T-helper 2 cell (primary cell): ENCODE measurements at places on chromosomes 1 and 21.

DNA sequence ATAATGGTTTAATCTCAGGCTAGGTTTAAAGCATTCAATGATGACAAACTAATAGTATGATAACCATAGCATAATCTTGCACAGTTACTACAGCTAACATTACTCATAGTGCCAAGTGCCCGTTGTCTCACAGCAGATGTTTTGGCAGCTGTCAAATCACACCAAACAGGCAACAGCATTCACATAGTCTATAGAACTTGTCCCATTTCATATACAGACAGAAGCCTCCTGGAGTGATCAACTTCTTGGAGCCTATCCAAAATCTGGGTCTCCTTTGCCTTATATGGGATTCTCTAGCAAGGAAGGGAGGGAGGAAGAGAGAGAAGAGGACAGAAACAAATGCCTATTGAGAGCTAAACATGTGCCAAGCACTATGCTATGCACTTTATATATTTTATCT lies 250.6 kb upstream of the ZP4 start:
- DNase-seq: no peak

DNA sequence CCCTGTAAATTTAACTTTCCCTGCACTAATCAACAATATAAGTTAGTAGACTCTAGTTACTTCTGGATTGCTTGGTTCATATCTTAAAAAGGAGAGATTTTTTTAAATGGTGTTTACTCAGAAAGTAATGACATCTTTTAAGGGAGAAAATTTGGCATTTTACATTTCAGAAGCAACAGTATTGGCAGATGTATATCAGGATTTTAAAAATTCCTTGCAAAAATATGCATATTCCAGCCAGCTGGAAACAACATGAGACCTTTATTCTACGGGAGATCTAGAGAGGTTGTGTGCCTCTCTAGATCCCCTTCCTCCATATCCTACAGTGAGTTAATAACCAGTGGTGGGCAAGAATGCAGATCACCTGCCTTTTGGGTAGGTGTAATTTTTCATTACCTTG lies 848.2 kb downstream of the USP25 start:
- no peak for DNase-seq

DNA sequence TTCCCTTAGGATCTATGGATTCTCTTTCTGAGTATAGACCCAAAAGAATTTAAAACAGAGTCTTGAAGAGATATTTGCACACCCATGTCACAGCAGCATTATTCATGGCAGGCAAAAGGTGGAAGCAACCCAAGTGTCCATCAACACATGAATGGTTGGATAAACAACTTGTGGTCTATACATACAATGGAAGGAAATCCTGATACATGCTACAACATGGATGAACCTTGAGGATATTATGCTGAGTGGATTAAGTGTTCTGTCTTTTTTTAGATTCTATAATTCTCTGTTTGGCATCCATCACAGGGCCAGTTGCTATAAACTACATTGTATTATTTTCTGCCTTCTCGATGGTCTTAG lies 39.8 kb downstream of the PTPN14 start:
- no peak for DNase-seq

GRCh38 chr1:188406636-188407035 lies 1577.9 kb downstream of the PLA2G4A start:
- DNase-seq: no peak

GRCh38 chr21:17386498-17386897 lies 126.3 kb upstream of the CXADR start:
- no peak for DNase-seq

DNA sequence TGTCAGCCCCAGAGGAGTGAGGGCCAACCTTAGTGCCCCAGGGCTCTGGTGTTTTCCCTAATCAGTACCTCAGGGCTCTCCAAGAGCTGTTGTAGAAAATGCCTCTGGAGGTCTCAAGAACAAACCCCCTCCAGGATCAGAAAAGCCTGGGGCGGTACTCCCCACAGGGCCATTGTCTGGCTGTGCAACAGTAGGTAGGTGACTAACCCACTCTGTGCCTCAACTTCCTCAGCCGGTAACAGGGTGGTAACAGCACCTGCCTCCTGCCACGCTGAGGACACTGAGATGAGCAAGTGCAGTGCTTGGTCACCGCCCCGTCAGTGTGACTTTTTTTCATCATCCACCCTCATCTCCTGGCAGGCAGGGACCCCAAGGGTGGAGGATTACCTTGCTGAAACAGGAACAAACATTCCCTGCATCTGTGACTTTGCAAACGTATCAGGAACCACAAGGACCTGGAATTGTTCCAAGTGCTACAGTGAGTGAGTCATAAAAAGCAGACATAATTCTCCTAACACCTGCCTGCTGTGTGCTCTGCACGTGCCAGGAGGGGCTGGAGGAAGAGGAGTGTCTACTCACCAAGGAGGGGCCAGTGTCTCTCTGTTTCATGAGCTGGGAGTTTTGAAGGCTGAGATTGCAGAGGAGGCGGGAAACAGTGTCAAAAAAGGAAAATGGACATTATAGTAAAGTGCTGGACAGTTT lies 440.8 kb downstream of the NPHP4 start:
- no peak for DNase-seq

DNA sequence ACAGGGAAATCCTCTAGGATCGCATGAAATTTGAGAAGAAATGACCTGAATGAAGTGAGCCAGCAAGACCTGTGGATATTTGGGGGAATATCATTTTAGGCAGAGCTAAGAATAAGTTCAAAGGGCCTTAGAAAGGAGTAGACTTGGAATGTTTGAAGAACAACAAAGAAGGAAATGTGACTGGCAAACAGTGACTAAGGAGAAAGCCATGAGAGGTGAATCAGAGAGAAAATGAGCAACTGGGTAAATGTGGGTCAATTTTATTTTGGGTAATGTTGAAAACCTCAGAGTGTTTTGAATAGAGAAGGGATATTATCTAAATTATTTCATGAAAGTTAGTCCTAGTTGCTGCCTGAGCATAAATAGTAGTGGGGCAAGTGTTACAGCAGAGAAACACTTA lies 672.8 kb downstream of the LMO4 start:
- DNase-seq: no peak

- DNase-seq: no peak
Observed at GRCh38 chr1:179142889-179143299, 61.0 kb downstream of the TOR3A start.

DNA sequence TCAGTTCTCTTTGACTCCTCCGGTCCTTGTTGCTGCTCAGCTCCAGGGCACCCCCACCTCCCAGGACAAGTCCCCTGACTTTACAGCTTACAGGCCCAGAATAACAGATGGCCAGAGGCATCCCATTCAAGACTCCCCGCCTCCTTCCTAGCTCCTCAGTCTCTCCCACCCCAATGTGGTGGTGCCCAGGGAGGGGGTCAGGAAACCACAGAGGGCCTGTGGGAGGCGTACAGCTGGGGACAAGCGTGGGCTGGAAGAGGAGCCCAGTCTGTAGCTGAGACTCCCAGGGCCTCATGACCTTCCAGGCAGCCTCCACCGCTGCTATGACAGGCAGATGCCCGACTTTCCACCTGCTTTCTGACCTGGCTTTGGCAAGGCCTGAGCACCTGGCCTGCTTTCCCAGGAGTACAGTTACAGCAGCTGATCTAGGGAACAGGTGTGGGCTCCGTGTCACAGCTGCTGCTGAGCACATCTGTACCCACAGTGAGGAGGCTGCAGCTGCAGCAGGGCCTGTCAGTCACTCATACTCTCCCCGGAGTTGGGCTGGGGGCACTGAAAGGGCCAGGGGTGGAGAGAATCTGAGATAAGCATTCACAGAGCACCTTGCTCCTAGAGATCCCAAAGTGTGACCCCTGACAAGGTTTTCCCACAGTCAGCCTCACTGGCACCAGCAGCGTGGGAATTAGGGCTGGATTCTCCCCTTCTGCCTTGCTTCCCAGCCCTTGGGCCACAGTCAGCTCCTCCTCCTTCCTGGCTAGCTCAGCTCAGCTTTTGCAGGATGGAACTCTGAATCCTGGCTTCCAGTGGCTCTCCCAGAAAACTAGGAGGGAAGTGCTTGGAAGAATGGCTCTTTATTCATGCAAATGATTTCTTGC lies 7.1 kb upstream of the NAV1 start:
- no peak for DNase-seq

DNA sequence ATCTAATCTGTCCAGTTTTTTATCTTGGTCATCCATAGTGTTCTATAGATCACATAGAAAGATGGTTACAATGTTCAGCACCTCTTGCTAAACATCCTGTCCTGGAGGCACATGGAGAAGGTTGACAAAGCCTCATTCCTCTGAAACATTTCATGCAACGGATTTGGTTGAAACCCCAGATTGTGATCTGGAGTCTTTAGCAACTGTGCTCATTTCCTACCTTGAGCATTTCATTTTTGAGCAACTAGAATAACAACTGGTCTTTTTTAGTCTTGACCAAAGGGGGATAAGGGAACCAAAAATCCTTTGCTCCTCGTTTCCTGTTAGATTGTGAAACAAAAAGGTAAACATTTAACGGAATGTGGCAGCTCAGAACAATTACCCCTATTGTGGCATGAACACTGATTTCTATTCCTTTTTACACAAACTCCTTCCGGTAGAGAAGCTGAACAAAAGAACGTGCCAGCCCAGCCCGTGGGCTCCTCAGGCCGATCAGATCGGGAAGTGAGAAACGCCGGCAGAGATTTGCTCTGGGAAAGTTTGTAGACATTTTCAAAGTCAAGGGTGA lies 94.7 kb upstream of the ERRFI1 start:
- DNase-seq: no peak

GRCh38 chr1:230824919-230825721 lies 43.2 kb downstream of the C1orf198 start:
- DNase-seq: no peak

- DNase-seq: no peak
Observed at GRCh38 chr1:25091658-25092057, 140.6 kb downstream of the SYF2 start.

DNA sequence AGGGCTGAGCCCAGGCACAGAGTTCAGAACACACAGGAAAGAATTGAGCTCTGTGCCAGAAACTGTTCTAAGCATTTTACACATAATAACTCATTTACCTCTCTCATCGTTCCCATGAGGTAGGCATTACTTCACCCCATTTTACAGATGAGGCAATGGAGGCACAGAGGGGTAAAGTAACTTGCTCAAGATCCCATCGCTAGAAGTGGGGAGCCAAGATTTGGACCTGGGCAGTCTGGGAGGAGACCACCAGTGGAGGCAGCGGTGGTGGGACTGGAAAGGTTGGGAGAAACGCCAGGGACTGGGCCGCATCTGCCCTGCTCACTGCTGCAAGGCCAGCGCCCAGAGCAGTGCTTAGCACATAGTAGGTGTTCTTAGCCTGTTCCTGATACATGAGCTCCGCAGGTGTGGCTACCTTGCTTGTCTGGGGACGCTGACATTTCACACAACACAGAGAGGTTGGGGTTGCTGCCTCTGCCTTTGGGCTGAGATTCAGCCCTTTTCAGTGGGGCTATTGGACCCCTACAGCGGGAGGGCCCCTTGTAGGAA lies 27.8 kb upstream of the EPS8L3 start:
- no peak for DNase-seq

- DNase-seq: no peak
Observed at GRCh38 chr21:36487641-36488307, 7.9 kb upstream of the CLDN14 start.

- DNase-seq: no peak
Observed at GRCh38 chr21:31658053-31658452, 1.4 kb upstream of the SOD1 start.

DNA sequence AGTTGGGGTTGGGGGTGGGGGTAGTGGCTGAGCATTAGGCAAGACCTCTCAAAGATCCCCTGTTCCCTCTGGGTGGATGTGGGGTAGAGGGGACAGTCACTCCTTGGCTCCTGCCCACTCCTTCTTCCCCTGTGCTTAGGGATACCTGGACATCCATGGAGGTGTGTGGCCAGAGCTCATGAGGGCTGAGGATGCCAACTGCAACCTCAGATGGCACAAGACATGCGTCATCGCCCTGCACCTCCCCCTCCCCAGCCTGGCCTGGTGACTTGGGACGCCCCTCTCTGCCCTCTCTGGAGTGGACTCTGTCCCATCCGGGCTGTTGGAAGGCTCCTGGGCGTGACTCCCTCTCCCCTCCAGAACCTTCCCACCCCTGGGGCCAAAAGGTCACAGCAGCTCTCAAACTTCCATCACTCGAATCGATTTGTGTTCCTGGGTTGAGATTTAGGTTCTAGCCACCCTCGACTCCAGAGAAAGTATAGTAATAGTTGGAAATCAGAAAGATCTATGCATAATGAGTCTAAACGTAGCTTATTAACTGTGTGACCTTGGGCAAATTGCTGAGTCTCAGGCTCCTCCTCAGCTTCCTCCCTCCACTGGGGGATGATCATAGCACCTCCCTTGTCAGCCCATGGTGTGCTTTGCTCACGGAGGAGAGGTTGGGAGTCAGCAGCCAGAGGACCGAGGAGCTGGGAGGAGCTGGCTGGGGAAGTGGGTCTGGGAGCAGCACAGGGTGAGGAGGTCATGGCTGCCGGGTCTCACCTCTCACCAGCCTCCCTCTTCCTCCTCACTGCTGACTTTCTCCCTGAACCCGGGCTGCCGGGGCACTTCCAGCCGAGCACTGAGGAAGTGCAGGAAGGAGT lies 2.2 kb upstream of the PTPN7 start:
- DNase-seq: no peak

DNA sequence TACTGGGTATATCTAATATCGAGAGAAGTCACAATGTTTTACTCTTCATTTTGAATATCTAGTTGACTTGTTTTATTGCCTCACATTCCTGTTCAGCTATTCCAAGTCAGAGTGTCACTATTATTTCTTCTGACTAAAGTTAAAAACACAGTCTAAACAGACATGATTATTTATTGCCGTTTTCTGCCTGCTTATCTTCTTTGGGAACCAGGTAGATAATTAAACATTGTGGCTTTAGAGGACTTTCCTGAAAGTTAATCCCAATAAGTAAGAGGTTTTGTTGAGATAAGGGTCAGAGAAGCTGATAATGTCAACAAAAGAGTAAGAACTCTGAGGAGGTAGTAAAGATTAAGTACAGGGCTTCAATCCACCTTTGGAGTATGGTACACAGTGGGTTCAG lies 53.8 kb downstream of the PCNX2 start:
- DNase-seq: no peak

- no peak for DNase-seq
Observed at GRCh38 chr1:2392686-2393085, 1.0 kb downstream of the RER1 start.

GRCh38 chr21:36347278-36347961 lies 27.4 kb downstream of the MORC3 start:
- DNase-seq: no peak
